Frontal cortex (tissue), 4 donors: ENCODE measurements at places on chromosomes 7 and 10.

GRCh38 chr7:150781103-150781502, 19.1 kb downstream of the TMEM176B start:
- DNase-seq: no peak

DNA sequence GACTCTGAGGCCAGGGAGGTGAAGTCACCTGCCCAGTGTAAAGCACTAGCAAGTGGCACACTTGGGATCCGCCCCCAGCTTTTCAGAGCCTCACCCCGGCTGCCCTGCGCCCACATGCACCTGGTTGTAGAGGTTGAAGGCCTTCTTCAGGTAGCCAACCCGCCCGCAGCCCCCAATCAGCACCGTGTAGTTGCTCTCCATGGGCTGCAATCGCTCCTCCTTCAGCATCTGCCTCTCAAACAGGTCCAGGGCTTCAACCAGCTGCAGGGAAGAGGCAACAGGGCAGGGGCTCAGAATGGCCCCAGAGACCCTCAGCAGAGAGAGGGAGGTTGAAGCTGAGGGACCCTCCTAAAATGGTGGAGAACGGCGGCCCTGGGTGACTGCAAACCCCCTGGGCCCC, 5.4 kb downstream of the PTCD1 start:
- no peak for DNase-seq

DNA sequence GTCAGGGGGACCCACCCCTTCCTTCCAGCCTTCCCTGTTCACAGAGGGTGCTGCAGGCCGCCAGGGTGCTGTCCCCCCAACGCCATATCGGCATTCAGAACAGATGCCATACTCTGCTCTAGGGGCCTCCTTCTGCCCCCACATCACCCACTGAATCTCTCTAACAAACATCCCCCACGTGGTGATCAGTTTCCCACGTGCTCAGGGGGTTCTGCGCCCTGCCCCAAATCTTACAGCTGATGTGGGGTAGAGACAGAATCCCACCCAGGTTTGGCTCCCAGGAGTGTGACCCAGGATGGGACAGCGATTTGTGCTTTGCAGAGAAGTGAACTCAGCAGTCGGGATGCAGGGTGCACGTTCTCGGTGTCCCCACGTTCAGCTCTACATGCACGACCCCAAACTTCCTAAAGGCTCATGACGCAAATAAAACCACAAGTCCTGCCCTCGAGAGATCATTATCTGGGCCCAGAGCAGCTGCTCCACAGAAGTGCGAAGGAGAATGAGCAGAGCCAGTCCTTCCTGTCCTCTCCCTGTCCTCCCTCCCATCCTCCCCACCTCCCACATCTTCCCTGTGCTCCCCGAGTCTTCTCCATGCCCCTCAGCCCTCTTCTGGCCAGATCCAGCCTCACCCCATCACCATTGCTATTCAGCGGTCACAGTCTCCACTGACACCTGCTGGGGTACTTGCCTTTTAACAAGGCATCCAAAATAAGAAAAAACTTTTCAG, 423.4 kb downstream of the DNAJB6 start:
- no peak for DNase-seq

GRCh38 chr7:93211228-93211818, 14.9 kb downstream of the HEPACAM2 start:
- no peak for DNase-seq

DNA sequence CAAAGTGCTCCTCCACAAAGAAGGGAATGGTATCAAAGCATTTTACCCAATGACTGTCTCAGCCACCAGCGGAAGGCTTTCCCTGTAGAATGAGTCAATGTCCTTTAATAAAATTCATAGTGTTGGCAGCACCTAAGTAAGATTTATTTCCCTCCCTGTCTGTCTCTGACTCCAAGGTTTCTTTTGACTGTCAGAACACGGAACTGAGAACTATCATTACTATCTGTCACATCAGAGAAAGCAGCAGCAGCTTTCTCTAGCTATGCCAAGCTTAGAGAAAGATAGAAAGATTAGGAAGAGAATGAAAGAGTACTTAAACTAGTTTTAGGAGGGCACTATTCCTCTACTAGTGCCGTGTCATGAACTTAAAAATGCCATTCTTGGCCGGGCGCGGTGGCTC, 400.1 kb downstream of the SORCS1 start:
- DNase-seq: no peak

- no peak for DNase-seq
Observed at GRCh38 chr7:42687211-42688055, 224.4 kb downstream of the C7orf25 start.

DNA sequence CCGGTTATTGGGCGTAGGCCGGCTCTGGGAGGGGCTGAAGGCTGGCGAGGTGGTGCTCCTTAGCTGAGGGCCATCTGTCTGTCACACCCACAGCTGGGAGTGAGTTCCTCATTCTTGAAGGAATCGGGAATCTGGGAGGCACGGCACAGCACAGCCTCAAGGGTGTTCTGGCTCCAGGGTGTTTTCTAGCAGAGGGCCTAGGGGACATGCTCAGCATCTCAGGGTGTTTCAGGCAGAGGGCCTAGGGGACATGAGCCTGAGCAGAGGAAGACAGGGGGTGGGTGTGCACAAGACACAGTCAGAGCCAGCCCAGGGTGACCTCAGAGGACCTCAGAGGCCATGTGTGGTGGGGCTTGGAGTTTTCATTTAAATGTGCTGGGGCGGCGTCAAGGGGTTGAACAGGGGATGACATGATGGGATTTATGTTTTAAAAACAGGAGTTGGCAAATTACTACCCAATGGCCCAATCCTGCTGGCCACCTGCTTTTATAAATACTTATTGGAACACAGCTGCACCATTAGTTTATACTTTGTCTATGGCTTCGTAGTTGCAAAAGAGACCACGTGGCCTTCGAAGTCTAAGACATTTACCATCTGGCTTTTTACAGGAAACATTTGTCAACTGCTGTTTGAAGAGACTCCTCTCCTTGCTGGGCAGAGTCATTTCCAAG, 121.6 kb downstream of the PRKAG2 start:
- DNase-seq: no peak

DNA sequence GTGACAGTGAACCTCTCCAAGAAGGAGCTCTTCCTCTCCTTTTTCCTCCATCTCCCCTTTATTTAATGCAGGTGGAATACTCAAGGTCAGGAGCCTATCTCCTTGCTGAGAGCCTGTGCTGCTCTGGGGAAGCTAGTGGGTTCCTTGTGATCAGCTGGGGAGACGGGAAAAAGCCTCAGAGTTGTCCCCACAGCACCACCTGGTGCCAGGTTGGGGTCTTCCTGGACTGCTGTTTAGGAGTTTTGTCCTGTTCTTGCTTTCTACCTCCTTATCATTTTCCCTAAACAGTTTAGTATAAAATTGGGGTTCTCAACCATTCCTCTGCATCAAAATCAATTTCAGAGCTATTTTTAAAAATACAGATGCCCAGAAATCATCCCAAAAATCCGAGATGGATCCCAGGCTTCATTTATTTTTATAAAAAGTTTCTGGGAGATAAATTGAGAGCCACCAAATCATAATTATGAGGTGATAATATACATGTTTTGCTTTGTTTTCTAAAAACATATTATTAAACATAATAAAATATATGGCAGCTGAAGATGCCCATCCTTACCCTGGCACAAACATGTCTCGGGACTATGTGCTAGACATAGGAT, 44.3 kb downstream of the MACC1 start:
- no peak for DNase-seq

DNA sequence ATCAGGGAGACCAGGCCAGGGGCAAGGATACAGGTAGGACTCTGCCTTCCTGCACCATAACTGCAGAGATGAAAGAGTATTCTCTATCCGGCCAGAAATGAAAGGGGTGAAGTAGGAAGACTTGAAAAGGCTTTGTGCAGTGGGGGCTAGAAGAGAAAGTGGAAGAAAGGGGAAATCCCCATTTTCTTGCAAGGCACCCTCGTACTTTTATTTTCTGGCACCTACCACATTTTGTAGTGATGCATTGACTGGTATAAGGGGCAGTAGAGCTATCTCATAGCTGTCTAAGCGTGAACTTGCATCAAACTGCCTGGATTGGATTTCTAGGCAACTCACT, 752 bp upstream of the CAMK2G start:
- no peak for DNase-seq

- DNase-seq: no peak
Observed at GRCh38 chr10:56068473-56069263, 292.4 kb downstream of the ZWINT start.

DNA sequence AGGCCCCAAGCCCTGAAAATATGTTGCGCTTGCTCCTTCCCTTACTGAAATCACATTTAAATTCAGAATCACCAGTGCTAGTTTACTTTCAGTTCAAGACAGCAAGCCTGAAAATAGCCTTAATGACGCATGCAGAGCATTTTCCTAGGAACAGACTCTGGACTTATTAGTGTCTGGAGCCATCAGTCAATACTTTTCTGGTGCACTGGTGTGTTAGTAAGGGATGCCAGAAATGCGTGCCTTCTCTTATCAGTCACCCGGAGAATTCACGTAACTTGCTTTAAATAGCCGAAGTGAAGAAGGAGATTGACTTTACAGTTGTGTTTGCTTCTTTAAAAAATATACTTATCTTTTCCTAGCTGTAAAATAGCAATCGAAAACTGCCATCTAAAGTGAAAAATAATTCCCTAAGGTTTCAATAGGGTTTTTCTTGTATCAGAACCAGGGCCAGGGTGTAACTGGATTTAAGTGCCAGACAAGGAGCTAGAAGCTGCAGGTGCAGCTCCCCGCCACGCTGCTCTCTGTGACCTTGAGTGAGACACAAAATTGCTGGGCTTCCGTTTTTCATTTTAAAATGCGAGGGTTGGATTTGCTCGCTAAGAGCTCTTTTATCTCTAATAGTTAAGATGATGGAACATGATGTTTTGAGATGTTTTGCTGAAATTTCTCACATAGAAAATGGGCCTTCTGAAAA, 177.8 kb downstream of the NSUN6 start:
- DNase-seq: no peak

- no peak for DNase-seq
Observed at GRCh38 chr10:122044713-122045112, 55.8 kb downstream of the TACC2 start.

DNA sequence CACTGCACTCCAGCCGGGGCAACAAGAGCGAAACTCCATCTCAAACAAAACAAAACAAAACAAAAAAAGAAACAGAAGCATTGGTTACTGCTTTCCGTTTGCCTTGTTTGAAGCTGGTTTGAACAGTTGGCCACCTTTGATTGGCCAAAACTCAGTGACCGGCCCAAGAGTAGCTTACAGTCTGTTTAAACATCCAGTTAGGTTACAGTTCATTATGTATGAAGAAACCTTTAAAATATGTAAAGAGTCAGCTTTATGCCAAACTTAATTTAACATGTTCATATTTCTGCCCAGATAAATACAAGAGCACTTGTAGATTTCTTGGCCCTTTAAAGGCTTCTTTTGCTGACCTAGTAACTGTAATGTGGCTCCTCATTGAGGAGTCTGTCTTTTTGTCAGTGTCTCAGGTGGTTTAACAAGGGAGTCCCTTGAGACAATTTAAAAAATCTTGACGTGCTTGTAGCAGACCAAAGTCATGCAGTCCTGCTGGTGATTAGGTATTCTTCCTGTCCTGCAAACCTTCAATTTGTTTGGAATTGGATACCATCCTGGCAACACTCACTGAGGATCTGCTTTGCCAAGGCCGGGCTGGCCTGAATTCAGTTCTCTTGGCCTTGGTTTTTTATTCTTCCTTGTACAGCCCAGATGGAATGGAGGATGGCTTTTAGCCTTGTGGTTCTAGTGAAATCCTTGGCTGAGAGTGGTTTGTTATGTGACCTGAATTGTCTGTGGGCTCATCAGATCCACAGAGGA, 128.9 kb downstream of the PLXDC2 start:
- no peak for DNase-seq

DNA sequence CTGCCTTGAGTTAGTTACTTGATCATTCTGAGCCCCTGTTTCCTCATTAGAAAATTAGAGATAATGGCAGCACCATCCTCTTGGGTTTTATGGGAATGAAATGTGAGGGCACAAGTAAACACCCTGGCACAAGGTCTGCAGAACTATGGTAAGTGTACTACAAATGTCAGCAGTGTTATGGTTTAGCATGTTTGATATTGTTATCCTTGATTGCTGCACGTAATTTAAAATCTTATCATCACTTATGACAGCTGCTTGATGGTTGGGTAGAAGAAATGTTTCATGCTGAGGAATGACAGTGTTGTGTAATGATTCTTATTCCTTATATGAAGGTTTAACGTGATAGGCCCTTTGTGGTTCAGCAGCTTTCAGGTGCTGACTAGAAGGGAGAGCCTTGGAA, 134.3 kb downstream of the KAT6B start:
- DNase-seq: no peak

DNA sequence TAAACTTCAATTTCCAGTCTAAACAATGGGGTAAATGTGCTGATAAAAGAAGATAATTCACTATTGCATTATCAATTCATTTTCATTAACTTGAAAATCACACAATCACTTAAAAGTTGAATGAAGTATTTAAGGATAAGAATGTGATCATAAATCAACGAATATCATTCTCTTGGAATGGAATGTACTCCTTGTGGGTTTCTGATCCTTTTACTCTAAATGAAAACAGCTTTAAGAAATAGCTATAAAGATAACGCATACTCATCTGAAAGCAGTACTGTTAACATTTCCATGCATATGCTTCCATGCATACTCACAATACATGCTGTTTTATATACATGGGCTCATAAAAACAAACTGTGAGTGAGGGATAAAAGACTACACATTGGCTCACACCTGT, 108.8 kb downstream of the ATE1 start:
- DNase-seq: no peak

GRCh38 chr7:141544831-141545230, 6.4 kb upstream of the AGK start:
- DNase-seq: no peak

DNA sequence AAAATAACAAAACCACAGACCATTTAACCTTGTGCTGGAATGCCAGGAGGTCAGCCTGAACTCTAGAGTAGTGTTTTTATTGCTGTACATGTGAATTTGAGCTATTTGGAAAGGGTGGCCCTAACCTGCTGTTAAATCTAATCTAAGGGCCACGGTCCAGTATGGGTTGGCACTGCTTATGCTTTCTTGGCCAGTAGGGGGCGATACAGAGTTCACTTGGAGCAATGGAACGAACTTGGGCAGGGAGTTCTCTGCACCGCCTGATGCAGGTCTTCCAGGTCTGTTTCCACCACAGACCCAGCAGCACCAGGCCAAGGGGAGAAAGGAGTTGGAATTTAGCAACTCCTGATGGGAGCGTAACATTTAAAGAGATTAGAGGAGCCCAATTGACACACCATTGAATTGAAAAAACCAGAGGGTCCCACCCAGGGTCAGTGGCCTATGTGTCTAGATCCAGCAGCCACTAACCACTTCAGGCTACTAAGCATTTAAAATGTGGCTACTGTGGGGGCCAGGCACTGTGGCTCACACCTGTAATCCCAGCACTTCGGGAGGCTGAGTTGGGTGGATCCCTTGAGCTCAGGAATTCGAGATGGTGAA, 75.7 kb upstream of the EFCAB10 start:
- DNase-seq: no peak

DNA sequence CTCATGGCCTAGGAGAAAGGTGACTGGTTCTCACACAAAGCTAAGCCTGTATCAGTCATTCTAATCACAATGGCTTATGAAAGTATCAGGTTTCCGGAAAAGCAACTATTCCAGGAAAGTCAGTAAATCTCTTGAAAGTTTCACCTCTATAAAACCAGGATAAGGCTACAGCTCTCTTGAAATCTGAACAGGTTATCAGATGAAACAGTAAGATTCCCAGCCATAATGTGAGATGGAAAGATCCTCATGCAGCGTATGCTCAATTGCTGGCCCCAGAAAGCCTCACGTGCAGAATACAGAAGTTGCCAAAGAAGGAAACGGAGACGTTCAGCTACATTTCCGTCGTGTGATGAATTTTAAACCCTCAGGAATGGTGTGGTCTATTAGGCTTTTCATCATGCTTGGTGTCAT, 90.0 kb downstream of the PFKFB3 start:
- DNase-seq: no peak

GRCh38 chr7:92228100-92228499, 17.6 kb downstream of the KRIT1 start:
- no peak for DNase-seq
